Sigmoid colon (tissue), 7 donors: ENCODE measurements at places on chromosomes 4 and X. TPM values are rescaled to one million over a fixed set of nuclear protein-coding genes. Genes with fewer than 3 reads are reported as not detected.

Gene TMEM154
- total RNA-seq: 0.82 TPM

DNA sequence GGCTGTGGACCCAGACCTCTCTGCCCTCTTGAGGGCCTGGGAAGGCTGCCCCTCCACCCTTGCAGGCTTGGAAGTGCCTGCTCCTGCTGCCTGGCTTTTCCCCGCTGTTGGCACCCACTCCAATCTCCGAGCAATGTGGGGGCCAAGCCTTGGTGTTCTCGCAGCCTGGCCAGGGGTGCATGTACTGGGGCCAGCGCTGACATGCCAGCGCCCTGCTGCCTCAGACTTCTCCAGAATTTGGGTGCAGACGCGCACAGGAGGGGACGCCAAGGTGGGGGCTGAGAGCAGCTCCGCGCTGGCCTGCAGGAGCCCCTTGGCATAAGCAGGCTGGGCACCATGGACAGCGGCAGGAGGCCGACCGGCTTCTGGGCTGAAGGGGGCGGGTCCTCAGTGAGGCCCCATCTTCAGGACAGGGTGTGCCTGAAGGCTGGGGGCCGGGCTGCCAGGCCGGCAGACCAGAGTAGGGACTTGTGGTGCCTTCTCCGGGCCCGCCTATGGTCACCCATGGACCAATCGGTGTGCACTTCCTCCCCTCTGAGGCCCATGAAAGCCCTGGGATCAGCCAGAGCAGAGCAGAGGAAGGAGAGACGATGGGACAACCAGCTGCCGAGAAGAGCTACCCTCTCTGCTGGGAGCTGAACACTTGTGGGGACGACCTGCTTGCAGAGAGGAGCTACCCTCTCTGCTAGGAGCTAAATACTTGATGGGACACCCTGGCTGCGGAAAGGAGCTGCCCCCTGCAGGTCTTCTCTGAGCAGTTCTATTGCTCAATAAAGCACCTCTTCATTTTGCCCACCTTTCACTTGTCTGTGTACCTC is 118.3 kb downstream of the DNAAF6 start:
- peak; percentile 58 for DNase-seq

GRCh38 chrX:150837845-150838244 is 60.6 kb downstream of the CD99L2 start:
- no peak for DNase-seq

Gene PPBP
- total RNA-seq: not detected

GRCh38 chrX:79367907-79368306 is 773 bp upstream of the ITM2A start:
- DNase-seq: no peak

Gene NXF2B
- total RNA-seq: not detected

DNA sequence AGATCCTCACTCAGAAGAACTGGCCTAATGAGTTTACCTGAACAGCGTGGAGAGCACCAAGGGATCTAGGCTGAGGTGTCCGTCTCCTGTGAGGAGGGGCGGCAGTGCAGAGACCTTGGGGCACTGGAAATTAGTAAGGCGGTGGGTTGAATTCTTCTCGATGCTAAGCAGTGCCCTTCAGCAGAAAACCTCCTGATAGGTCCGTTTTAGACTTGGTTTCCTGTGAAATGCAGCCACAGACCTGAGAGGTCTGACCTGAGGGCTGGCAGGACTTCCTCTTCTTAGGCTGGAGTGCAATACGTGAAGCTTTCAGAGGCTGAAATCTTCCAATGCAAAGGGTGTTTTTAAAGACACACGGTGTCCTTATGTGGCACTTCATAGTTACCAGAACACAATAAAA is at the start of gene CLNK:
TSS of gene CLNK (minus strand) at position 138 of the 400 bp plus-strand sequence. CDS start 16,899 bp downstream, outside the sequence.
- DNase-seq: no peak

GRCh38 chrX:9163214-9163709 is 129.3 kb upstream of the FAM9B start:
- no peak for DNase-seq

DNA sequence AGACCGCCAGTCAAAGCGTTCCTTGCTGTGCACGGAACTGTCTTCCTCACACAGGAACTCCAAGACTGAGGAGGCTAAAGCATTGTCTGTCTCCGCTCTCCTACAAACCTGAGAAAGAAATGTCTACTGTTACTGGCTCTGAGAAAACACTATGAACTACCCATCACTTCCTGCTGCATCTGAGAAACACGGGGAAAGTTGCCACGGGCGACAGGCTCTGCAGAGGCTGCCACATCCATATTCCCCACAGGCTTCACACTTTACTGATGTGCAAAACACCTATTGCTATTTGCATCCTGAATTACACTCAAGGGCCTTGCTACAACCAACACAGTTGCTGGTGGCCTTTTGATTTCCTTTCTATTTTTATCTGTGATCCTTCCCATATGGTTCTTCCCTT is 59.0 kb downstream of the AFAP1 start:
- DNase-seq: no peak

Gene CT45A3
- total RNA-seq: not detected

DNA sequence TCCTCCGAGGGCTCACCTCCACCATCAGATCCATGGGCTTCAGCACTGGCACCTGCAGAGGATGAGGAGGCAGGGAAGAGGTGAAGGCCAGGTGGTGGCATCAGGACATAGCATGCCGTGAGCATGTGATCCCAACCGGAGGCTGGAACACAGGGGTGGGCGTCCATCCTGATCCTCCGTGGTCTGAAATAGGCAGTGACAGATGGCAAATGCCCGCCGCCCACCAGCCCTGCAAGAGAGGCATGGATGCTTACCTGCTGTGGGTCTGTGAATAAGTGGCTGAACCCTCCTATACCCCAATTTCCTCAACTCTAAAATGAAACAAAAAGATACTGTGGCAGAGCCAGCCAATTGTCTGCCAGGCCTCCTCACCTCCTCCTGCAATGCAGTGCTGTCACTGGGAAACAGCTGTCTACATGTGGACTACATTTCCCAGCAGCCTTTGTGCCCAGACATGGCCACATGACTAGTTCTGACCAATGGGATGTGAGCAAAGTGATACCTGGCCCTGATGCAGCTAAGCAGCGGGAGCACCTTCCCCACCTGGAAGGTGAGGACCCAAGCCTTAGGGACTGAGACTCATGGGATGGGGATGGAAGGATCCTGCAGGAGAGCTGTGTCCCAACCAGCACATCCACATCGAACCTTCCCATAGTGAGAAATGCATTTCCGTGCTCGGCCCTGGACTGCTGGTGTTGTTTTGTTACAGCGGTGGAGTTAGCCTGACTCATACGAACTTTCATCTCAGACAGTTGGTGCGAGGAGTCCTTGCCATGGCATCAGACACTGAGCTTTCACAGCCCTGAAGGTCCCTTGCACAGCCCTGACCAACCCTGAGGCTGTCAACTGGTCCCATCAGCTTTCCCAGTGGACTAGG is 99.5 kb downstream of the PPP2R2C start:
- DNase-seq: no peak

Gene SLC6A8
- 31.9 TPM for total RNA-seq

Gene NPNT
- 7.1 TPM for total RNA-seq

Gene SSX1
- total RNA-seq: not detected

Gene GYPE
- not detected for total RNA-seq

DNA sequence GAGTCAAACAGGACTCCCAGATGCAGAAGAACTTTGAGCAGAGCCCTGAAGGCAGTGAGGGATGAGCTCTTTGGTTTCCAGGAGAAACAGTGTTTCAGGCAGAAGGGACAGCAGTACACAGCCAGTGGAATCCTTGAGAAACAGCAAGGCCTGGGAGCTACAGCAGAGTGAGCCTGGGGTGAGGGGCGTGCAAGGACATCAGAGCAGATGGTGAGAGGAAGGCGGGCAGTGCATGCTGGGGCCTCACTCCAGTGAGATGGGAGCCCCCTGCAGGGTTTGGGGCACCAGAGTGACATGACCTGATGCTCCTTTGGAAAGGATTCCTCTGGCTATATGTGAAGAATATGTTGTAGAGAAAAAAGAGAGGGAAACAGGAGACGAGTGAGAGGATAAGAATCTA is 98.1 kb upstream of the EGFL6 start:
- DNase-seq: no peak

Gene ADGRG4
- total RNA-seq: not detected

DNA sequence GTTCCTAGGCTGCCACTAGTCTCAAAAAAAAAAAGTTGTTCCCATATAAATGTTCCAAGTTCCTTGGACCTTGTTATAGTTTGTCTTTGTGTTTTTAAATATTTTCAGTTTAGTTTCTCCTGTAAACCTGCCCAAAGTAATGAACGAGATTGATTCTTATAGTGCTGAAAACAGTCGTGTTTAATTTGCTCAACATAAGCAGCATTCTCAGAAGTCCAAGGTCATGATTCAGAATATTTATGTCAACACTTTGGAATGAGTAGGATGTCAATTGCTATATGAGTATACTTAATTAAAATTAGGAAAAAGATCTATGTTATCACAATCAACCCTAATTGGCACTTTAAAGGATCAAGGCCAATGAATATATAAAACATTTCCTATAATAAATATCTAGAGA is 510.9 kb downstream of the PPP4R3C start:
- no peak for DNase-seq

DNA sequence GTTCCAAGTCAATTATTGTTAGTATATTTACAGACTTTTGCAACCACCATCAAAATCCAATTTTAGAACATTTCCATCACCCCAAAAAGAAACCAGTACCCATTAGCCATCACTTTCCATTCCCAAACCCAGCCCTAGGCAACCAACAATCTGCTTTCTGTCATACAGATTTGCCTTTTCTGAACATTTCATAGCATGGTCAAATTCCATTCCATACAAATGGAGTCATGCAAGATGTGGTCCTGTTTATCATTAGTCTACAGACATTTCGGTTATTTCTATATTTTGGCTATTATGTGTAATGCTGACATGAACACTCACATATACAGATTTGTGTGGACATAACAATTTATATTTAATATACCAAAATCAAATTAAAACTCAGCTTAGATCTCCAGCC is 508.7 kb downstream of the ZNF674 start:
- DNase-seq: no peak

GRCh38 chrX:119726900-119727555 is 31.4 kb upstream of the SOWAHD start:
- DNase-seq: no peak

Gene CYBB
- total RNA-seq: 23.0 TPM

DNA sequence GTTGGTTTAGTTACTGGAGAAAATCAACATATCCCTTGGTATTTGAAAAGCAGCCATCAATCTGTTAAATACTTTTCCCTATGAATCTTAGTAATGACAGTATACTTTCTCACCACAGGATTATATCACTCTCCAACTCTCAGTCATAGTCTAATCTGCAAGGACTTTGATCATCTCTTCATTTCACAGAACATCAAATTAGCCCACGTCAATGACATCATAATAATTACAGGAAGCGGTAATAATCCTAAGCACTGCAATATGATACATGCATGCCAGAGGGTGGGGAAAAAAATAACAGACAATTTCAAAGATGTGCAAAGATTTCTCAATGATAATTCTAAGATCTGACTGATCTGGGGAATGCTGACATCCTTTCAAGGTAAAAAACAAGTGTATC is 404.1 kb downstream of the GPM6A start:
- DNase-seq: no peak

Gene CXorf49B
- not detected for total RNA-seq

Gene NEXMIF
- 7.3 TPM for total RNA-seq

Gene UGT2B15
- total RNA-seq: not detected

DNA sequence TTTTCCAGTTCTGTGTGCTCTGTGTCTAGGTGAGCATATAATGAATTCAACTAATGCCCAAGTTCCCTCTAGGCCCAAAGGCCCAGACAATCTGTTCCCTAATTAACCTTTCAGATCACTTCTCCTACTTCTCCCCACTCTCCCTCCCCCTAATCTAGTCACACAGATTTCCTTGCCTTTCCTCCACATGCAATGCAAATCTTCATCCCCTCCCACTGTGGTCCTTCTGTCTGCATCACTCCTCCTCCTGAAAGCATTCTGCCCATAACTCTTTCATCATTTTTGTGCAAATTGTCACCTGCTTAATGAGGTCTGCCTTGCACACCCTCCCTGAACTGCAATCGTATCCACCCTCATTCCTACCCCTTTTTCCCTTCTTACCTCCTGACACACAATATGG is 346.6 kb downstream of the FBXO8 start:
- DNase-seq: no peak

Gene LONRF3
- 14.4 TPM for total RNA-seq

Gene LNX1
- total RNA-seq: 2.5 TPM

- no peak for DNase-seq
Measured at GRCh38 chrX:152245213-152245612, 106.8 kb upstream of the MAGEA10 start.

DNA sequence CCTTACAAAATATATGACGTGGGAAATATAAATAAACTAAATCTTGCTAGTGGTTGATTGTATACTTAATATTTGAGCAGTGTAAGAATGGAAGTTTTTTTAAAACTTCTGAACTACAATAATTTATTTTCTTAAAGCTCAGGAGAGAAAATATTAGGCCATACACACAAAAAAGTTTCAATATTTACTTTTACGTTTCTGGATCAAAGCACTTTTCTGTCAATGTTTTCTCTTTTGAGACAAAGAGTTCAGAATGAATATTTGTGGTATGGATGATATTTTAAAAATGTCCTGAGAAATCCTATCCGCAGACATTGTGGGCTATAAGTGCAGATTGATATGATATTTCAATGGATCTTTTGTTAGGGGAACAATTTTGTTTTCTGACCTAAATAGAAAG is 109.9 kb downstream of the TLL1 start:
- DNase-seq: no peak

GRCh38 chr4:159341522-159341921 is 238.6 kb downstream of the RAPGEF2 start:
- DNase-seq: no peak

Gene TMPRSS11E
- not detected for total RNA-seq

DNA sequence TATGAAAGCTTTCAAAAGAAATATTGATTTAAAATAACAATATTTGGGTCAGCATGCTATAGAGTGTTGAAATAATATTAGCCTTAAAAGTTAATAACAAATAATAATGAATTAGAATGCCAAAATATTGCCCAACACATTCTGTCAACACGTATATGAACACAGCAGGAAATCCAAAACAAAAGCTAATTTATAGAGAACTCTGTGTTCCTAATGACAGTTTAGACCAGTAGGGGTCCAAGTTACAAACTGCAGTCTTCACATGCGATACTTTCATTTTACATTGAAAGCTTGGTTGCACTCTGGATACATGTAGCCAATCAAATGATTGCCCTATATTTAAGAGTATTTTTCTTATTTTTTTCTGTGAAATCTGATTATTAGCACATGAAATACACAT is 274.4 kb downstream of the DCTD start:
- no peak for DNase-seq
